ENCODE measurements at places on chromosomes 2 and 18.

DNA sequence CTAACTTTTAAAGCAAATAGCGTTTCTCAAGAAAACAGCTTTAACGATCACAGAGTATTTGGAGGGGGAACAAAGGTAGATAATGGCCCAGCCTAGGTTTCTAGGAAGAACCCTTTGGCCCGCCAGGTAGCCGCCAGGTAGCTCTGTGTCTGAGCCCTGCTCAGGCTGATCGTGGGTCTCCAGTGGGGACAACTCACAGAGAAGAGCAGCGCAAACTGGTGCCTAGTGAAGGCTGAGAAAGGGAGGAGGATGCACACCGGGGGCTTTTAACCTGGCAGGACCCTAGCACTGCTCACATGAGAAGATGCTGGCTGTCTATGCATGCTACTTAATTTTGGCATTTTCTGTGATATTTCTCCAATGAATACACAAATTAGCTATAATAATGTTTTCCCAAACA is 5.8 kb downstream of the NGEF start:
- no peak for DNase-seq

GRCh38 chr18:42513441-42513840 is 558.4 kb downstream of the PIK3C3 start:
- DNase-seq = no peak

DNA sequence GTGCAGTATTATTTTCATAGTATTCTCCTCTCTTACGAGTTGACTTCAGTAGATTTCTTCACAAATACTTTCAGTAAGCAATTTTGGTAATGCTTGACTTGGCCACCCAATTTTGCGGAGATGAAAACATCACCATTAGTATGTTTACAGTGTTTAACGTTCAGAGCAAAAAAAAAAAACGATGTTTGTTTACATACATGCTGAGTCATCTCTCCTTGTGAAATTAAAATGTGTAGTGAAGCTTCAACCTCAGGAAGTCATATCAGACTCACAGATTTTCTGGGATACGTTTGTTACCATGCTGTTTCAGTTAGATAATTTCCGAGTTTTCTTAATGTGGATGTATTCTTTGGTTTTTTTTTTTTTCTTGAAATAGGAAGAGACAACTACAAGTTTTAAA is 100.1 kb downstream of the CTNNA2 start:
- no peak for DNase-seq

GRCh38 chr2:50729306-50730049 is 302.5 kb downstream of the NRXN1 start:
- no peak for DNase-seq
